ENCODE measurements at places on chromosomes 11 and 22.
A peak's percentile ranks its signal among the peaks of the same experiment; 100 is the strongest.

- peak; percentile 27 for DNase-seq
These were observed 150.2 kb downstream of the TYR start for GRCh38 chr11:89327885-89328284.

GRCh38 chr22:23068096-23068831, 2.1 kb upstream of the GNAZ start:
- DNase-seq: no peak

DNA sequence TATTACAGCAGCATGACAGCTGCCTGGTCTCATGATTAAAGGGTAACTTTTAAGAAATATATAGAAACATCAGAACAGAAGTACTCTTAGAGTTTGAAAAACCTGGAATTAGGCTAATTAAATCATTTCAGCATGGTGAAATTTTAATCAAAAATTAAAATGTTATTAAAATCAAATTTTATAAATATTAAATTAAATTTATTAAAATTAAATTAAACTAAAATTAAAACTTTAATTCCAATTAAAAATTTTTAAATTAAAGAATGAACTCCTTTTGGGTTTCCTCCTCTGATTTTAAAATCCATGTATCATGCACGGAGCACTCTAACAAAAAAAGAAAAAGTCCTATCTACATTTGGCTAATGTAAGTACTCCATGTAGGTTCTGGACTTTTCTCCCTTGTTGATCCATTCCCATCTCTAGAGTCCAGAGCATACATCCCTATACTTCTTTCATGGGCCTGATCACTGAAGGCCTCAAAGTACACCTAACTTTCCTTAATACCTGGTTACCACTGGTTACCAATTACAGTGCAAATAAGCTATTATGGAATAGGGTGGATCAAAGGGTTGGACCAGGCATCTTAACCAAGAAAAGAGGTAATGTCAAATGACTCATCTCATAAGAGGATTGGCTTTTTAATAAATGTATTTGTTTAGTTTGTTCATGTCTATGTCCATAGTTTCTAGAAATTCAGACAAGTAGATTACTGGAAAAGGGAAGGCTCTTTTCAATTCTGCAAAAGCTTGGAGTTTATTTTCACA, 48.4 kb upstream of the MUC15 start:
- DNase-seq: peak; percentile 87

- DNase-seq: peak; percentile 54
These were observed 514.2 kb downstream of the NTM start for GRCh38 chr11:131884461-131885073.

GRCh38 chr22:35206889-35207288, 50.4 kb upstream of the HMGXB4 start:
- no peak for DNase-seq

DNA sequence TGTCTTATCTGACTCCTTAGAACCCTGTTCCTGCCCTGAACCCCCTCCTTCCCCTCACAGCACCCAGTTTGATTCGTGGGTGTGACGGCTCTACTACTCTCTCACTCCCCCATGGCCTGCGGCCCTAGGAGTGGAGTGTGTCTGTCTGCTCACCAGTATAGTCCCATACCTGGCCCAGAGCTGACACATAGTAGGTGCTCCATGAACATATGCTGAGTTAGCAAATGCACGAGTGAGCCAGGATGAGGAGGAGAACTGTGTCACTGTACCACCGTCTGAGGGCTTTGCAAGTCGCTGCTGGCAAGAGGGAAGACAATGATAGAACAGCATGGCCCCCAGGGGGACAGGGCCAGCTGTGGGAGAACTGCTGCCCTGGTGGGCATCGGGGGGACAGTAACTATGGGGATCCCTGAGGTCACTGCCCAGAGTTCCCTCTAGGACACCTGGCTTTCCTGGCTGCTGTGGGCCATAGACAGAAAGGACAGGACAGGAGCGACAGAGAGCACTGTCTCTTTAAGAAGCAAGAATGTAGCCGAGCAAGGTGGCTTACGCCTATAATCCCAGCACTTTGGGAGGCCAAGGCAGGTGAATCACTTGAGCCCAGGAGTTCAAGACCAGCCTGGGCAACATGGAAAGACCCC, 19.2 kb upstream of the KIAA0930 start:
- no peak for DNase-seq

DNA sequence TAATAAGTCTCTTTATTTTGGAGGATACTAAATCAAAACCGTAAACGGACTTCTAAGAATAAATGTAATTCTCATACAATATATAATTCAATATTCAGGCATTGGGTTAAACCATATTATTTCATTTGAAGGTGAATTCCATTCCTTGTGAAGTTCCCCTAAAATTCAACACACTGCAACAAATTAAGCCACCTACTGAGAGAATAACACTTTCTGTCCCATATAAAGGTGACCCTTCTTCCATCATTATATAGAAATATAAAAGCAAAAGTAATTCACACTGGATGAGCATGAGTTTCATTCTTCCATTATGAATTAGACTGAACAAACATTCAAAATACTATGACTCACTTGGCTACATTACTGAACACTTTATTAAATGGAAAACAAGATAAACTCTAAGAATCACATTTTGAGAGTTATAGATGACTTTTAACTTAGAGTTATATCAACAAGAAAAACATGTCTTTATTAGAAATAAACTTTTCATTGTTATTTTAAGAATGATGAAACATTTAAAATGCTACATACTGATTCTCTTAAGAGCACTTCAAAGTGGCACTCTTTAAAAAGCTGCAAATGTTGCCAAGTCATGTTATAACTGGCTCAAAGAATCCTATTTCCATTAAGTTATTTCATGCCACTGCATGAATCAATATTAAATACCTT, 2.8 kb downstream of the SESN3 start:
- peak; percentile 28 for DNase-seq

DNA sequence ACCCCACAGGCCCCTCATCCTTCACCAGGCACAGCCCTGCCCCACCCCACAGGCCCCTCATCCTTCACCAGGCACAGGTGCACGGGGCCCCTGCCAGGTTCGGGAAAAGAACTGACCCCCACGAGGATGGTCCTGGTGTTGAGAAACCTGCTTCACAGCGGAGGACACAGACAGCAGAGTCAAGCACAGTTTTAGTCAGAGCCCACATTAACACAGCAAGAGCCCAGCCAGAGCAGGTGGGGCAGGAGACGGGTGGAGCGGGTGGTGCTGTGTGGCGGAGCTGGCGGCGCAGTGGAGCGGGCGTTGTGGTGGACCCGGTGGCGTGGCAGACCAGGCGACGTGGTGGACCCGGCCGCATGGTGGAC, 1085.5 kb downstream of the BRD1 start:
- DNase-seq: no peak

GRCh38 chr11:33881651-33882503, 10.0 kb downstream of the LMO2 start:
- no peak for DNase-seq

GRCh38 chr11:59559886-59560285, 48.5 kb downstream of the OR4D9 start:
- peak; percentile 61 for DNase-seq

- no peak for DNase-seq
These were observed 259.5 kb upstream of the POU2AF2 start for GRCh38 chr11:110986016-110986415.

- DNase-seq: peak; percentile 78
These were observed 25.4 kb downstream of the APIP start for GRCh38 chr11:34890812-34891211.

- no peak for DNase-seq
These were observed 7.8 kb upstream of the PAX6 start for GRCh38 chr11:31818874-31819331.

DNA sequence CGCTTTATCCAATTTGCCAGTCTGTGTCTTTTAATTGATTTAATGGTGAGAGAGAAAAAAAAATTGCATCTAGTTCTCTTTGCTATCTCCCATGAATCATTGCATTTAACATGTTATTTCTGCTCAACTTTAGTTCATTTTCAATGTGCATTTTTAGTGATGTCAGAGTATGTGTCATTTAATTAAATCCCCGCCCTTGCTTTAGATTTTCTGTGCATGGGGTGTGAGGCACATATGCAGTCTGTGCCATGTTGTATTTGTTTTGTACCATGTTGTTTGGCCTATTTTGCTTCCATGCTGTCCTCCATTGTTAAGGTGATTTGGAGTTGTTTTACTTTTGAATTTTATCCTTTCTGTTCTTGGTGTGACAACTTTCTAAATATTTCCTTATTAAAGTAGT, 8.3 kb upstream of the NCR3LG1 start:
- DNase-seq: no peak

DNA sequence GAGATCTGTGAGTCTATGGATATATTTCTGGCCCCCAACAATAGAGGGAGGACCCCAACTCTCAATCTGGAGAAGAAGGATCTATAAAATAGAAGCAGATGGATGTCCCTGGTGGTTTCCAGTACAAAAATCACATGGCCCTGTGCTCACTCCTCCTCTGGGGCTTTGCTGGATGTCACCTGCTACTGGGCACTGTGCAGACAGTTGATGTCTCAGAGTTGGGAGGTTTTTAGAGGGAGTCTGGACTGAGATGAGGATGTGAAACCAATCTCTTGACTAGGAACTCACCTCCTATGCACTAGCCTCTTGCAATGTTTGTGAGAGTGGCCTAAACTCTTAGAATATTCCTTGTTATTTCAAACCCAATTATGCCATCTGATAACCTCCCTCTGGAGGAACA, 107.2 kb downstream of the SCN3B start:
- DNase-seq: no peak

DNA sequence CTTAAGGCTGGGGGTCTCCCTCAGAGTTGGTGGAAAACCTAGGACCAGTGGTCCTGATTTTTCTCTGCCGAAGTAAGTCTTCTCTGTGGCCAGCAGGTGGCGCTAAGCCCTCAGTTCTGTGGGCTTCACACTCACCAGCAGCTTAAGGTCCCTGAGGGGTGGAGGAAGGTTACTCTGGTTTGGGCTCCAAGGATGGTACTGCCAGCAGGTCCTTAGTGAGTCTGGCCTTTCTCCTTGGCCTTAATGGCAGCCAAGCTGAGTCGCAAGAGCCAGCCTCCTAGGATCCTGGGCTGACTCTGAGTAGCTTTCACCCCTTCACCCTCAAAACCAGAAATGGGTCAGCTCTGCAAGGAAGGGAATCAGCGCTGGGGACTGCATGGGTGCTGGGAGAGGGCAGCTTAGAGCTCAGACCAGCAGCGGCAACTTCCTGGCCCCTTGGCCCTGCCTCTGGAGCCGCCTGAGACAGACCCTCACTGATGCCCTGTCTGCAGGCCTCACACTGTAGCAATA, 4.4 kb downstream of the KCNJ11 start:
- DNase-seq: peak; percentile 92

- DNase-seq: no peak
These were observed 30.2 kb downstream of the C11orf91 start for GRCh38 chr11:33670250-33671011.

DNA sequence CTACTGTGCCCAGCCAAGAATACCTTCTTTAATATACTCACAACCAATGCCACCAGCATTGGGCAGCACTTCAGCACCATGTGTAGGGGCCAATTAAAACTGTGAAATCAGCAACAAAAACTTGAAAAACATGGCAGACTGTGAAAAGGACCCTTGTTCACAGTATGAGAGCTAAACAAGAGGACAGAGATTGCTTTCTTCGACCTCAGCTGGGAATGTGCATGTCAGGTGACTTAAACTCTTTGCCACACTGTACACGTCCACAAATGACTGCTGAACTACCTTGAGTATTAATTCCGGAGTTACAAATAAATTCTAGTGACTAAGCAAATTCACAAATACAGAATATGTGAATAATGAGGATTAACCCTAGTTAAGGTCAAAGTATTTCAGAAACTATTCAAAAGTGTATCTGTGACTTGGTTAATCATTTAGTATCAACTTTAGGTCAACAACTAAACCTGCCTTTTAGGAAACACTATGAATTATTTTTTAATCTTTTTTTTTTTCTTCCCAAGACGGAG, 33.0 kb downstream of the DDX6 start:
- DNase-seq: no peak

GRCh38 chr11:93216511-93217101, 18.8 kb upstream of the SLC36A4 start:
- peak; percentile 100 for DNase-seq

DNA sequence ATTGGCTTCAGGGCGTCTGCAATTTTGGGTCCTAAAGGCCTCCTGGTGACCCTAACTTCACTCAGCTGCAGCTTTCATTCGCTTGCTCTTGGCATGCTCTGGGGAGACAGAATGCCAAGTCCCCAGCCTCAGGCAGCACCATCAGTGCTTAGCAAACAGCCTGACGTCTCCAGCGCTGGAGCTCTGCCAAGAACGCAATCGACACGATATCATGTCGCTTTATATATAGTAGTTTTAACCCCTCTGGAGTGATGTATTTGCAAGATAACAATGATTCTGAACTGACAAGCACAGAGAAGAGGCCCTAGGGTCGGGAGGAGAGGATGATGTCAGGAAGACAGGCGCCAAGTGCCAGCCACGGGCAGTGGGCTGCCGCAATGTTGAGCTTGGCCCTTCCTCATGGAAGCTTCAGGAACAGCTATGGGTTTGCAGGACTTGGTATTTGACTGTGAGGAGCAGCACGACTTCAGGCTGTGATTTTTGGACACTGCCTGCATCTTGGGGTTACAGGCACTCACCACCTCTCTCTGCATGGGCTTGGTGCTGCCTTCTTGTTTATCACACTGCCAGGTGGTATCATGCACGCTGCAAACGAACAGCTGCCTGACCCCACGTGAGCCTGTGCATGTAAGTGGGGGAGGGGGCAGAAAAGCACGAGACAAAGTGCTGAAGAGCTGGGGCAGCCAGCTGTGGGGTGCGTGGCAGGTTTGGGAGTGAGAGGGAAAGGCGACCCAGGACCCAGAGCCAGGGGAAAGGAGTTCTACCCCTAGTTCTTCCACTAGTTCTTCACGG, 26.1 kb downstream of the B3GAT1 start:
- peak; percentile 93 for DNase-seq

GRCh38 chr22:40595497-40596234, 40.9 kb downstream of the MRTFA start:
- no peak for DNase-seq

DNA sequence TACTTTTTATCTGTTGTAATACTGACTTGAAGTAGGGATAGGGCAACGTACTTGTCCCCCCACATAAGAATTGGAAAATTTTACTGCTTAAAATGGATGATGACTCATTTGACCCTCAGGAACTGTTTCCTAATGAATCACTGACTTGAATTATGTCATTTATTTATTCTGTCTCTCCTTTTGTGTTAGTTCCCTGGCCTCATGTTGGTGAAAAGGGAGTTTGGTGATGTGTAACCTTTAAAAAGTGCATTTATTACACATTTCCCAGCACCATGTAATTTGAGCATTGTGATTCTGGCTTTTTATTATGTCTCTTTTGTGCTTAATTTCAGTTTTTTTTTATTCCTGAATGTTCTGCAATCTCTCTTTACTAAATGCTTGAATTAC, 20.3 kb upstream of the PGM2L1 start:
- peak; percentile 89 for DNase-seq
